ENCODE measurements at places on chromosomes 13 and 19. TPM values are rescaled to one million over a fixed set of nuclear protein-coding genes. Genes with fewer than 3 reads are reported as not detected.

DNA sequence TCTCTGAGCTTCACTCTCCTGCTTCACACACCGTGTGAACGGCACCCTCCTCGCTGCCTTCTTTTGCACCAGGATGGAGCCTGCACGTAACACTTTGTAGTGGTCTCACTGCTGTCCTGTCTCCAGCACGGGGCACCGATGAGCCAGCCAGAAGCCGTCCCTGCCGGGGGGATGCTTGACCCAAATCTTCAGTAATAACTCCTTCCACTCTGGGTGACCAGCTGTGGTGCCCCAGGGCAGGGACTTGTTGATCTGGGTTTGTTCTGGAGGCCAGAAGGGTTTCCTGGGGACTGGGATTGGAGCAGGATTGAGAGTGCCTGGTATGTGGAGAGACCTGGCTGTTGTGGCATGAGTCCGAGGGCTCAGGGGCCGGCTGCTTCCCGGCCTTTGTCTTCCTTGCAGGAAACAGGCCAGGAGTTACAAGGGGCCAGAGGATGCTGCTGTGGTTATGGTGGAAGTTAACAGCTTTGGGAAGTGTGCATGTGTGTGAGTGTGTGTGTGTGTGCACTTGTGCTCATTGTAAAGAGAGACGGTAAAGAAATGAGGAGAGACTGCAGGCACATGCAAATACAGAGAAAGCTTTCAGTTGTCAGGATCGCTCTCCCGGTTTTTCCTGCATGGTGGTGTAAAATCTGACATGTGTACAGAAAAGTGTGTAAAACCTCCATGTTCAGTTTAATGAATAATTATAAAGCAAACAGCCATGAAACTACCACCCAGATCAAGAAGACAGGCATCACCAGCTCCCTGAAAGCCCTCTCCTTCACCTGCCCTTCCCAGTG is 18.9 kb downstream of the PAK4 start:
- peaks cover 54% of the 10 kb centered on the region for H3K4me1 ChIP-seq
- H3K4me3 ChIP-seq, result no peak overlapping the region
- no peak for DNase-seq
- H3K27ac ChIP-seq, result peak overlapping the region; percentile 93

- no peaks in the 10 kb centered on the region for H3K4me1 ChIP-seq
- peaks cover 9% of the 10 kb centered on the region for H3K27me3 ChIP-seq
- H3K4me3 ChIP-seq, result no peak overlapping the region
- H3K27ac ChIP-seq, result no peak overlapping the region
- H3K36me3 ChIP-seq, result no peaks in the 10 kb centered on the region
Observed at GRCh38 chr19:44582581-44583265, 30.6 kb upstream of the IGSF23 start.

- DNase-seq, result no peak
- no peak overlapping the region for H3K4me3 ChIP-seq
- H3K4me1 ChIP-seq, result peaks cover 6% of the 10 kb centered on the region
- H3K36me3 ChIP-seq, result peaks cover 5% of the 10 kb centered on the region
Observed at GRCh38 chr13:54705738-54706137, 1677.1 kb downstream of the OLFM4 start.

- no peaks in the 10 kb centered on the region for H3K27me3 ChIP-seq
- no peaks in the 10 kb centered on the region for H3K4me1 ChIP-seq
- H3K27ac ChIP-seq, result no peak overlapping the region
Observed at GRCh38 chr19:32890326-32890725, 20.8 kb upstream of the SLC7A9 start.

DNA sequence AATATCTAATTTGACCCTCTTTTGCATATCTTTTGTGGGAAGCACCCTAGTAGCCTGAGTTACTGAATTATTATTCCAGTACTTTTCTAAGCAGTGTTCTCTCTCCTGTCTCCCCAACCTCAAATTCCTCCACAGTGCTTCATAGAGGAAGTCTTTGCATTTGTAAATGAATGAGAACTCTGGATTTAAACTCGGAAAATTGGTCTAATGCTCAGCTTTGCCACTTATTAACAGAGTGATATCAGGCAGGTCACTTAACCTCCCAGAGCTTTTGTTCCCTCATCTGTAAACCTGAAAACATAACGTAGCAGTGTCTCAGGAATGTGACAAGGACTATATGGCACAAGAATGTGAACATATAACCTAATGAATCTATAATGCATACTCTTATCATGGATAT is 26.2 kb downstream of the FREM2 start:
- H3K36me3 ChIP-seq, result peaks cover 12% of the 10 kb centered on the region
- no peak overlapping the region for H3K4me3 ChIP-seq
- no peak for DNase-seq
- no peaks in the 10 kb centered on the region for H3K27me3 ChIP-seq
- peak overlapping the region; percentile 43 for H3K27ac ChIP-seq

GRCh38 chr19:46218160-46218559 is 11.4 kb upstream of the IGFL1 start:
- DNase-seq, result peak; percentile 63
- H3K27me3 ChIP-seq, result peaks cover 28% of the 10 kb centered on the region
- H3K27ac ChIP-seq, result no peak overlapping the region
- H3K4me3 ChIP-seq, result no peak overlapping the region
- no peaks in the 10 kb centered on the region for H3K4me1 ChIP-seq

- H3K27ac ChIP-seq, result no peak overlapping the region
- no peak overlapping the region for H3K4me3 ChIP-seq
- DNase-seq, result no peak
- no peaks in the 10 kb centered on the region for H3K4me1 ChIP-seq
- peaks cover 2% of the 10 kb centered on the region for H3K36me3 ChIP-seq
Observed at GRCh38 chr19:56720281-56720680, 48.7 kb upstream of the ZNF835 start.

- no peak for DNase-seq
- H3K27me3 ChIP-seq, result no peaks in the 10 kb centered on the region
- no peak overlapping the region for H3K27ac ChIP-seq
- peaks cover 10% of the 10 kb centered on the region for H3K36me3 ChIP-seq
Observed at GRCh38 chr13:80058626-80059025, 282.3 kb downstream of the SPRY2 start.

- DNase-seq, result no peak
- H3K4me1 ChIP-seq, result no peaks in the 10 kb centered on the region
- H3K27ac ChIP-seq, result no peak overlapping the region
- H3K36me3 ChIP-seq, result peaks cover 33% of the 10 kb centered on the region
- H3K4me3 ChIP-seq, result no peak overlapping the region
Observed at GRCh38 chr19:37790244-37790925, 11.0 kb upstream of the ZNF573 start.

GRCh38 chr13:30580852-30581502 is 36.7 kb upstream of the USPL1 start:
- H3K4me3 ChIP-seq, result no peak overlapping the region
- no peaks in the 10 kb centered on the region for H3K27me3 ChIP-seq

GRCh38 chr13:80171096-80171495 is 169.8 kb downstream of the SPRY2 start:
- H3K4me1 ChIP-seq, result peaks cover 11% of the 10 kb centered on the region
- H3K27ac ChIP-seq, result no peak overlapping the region
- no peaks in the 10 kb centered on the region for H3K36me3 ChIP-seq

DNA sequence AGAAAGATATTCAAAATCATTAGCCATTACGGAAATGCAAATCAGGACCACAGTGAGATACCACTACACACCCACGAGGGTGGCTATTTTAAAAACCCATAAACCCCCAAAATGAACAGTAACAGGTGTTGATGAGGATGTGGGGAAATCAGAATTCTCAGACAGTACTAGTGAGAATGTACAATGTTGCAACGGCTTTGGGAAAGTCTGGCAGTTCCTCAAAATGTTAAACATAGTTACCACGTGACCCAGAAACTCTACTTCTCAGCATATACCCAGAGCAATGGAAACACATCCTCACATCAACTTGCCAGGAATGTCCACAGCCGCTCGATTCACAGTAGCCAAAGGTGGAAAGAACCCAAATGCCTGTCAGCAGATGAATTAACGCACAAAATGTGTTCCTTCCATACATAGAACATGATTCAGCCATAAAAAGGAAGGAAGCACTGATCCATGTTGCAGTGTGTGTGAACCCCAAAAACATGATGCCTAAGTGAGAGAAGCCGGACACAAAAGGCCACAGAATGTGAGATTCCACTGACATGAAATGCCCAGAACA is 7.0 kb downstream of the PLVAP start:
- H3K36me3 ChIP-seq, result no peaks in the 10 kb centered on the region
- DNase-seq, result no peak
- no peak overlapping the region for H3K27ac ChIP-seq
- H3K4me3 ChIP-seq, result no peak overlapping the region
- H3K4me1 ChIP-seq, result no peaks in the 10 kb centered on the region

- no peaks in the 10 kb centered on the region for H3K27me3 ChIP-seq
- H3K4me3 ChIP-seq, result no peak overlapping the region
- no peak overlapping the region for H3K27ac ChIP-seq
- DNase-seq, result no peak
Observed at GRCh38 chr13:35057858-35058257, 115.8 kb downstream of the NBEA start.

GRCh38 chr13:88026241-88026640 is 355.1 kb downstream of the SLITRK5 start:
- H3K27me3 ChIP-seq, result no peaks in the 10 kb centered on the region
- H3K27ac ChIP-seq, result no peak overlapping the region
- DNase-seq, result no peak
- no peaks in the 10 kb centered on the region for H3K36me3 ChIP-seq

DNA sequence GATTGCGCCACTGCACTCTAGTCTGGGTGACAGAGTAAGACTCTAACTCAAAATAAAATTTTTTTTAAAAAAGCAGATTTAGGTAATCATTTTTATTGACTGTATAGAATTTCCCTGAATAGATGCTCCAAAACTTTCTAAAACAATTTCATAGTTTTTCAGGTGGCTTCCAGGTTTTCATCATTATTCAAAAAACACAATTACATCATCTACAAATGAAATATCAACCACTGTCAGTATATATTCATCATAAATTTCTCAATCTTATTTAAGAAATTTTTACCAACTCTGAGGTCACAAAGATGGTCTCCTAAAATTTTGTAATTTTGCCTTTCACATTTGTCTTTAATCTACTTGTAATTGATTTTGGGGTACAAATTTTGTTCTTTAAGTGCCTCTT is 48.1 kb downstream of the ZC3H13 start:
- peaks cover 37% of the 10 kb centered on the region for H3K36me3 ChIP-seq
- H3K27ac ChIP-seq, result no peak overlapping the region
- no peaks in the 10 kb centered on the region for H3K27me3 ChIP-seq
- DNase-seq, result no peak
- no peaks in the 10 kb centered on the region for H3K4me1 ChIP-seq

DNA sequence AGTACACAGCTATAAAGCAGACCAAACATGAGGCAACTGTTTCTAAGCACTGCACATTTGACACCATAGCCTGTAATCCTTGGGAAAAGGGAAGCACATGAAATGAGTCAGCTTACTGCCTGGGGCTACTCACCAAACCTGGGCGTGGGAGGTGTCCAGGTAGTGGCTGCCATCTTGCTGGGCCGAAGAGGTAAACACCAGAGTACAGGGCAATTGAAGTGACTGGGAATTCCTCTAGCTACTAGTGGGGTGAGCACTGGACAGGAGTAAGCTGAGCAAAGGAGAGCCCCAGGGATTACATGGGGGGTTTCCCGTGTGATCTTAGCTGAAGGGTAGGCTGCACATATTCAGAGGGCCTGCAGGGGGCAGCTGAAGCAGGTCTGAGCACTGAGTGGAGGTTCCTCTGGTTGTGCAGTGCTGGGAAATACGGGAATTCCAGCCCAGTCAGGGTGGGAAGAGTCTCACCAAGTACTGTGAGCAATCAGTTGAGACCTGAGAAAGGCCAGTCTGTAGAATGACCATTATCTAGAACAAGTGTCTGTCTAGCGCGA is 140.5 kb downstream of the SLC7A1 start:
- no peak for DNase-seq
- H3K4me3 ChIP-seq, result no peak overlapping the region
- peaks cover 23% of the 10 kb centered on the region for H3K4me1 ChIP-seq

DNA sequence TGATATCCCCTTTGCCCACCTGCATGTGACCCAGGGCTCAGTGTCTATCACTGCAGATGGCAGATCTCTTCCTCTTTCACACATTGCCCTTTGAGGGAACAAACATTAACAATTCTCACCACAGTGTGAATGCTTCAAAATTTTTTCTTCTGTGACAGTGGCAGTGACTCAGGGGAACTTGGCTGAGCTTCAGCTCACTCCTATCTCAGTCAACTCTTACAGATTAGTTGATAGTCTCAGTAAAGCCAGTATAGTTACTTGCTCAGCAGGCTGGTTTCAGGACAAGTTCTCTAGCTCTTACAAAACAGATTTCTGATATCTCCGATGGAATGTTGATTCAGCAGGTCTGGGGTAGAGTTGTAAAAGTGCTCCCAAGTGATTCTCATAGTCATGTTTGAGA is 166.9 kb downstream of the DLEU7 start:
- no peak overlapping the region for H3K4me3 ChIP-seq
- no peaks in the 10 kb centered on the region for H3K4me1 ChIP-seq
- no peaks in the 10 kb centered on the region for H3K27me3 ChIP-seq
- no peak overlapping the region for H3K27ac ChIP-seq
- DNase-seq, result no peak
- H3K36me3 ChIP-seq, result no peaks in the 10 kb centered on the region

DNA sequence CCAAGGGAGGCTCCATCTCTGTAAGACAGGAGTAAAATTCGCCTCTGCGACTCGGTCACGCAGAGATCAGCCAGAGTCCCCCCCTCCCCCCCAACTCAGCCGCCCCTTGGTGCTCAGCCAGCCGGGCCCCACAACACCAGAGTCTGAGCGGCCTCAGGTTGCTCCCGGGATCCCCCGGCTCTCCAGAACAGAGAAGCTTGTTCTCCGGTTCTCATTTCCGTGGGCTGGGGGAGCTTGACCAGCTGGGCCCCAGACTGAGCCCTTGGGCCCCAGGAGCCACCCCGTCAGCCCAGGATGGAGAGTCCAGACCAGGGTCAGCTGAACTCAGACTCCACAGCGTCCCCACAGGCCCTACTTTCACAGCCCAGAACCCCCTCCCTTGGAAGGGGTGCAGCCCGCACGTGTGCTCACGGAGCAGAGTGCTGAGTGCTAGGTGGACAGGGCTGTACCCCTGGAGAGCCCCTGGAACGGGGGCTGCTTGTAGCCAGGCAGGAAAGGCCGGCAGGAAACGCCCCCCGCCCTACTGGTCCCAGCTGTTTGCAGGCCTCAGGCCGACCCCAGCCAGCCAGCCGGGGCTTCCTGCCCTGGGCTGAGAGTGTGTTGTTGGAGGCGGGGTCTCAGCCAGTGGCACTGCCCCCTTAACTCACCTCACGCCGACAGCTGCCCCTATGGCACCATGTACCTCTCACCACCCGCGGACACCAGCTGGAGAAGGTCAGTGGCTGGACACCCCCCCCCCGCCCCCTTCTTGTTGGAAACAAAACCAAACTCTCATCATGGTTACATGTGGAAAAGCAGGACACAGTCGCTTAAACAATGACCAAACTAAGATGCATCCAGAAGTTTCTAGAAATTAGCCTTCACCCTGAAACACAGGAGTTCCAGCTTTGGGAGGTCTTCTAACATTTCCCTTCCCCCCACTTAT is 44.4 kb downstream of the COMP start:
- H3K27ac ChIP-seq, result peak overlapping the region; percentile 82
- no peak for DNase-seq
- peaks cover 9% of the 10 kb centered on the region for H3K36me3 ChIP-seq
- H3K4me3 ChIP-seq, result no peak overlapping the region
- H3K4me1 ChIP-seq, result peaks cover 15% of the 10 kb centered on the region

The CEBPA gene
- total RNA-seq, result 8.5 TPM

The KLK10 gene
- total RNA-seq, result 2.1 TPM

The MAP3K10 gene
- total RNA-seq, result 31.4 TPM

The ZNF132 gene
- total RNA-seq, result 4.2 TPM

The SYNE4 gene
- total RNA-seq, result 17.0 TPM

The F10 gene
- 12.1 TPM for total RNA-seq

The CD70 gene
- total RNA-seq, result not detected

The NLRP7 gene
- total RNA-seq, result not detected

The INAFM1 gene
- total RNA-seq, result 25.1 TPM

The CDADC1 gene
- total RNA-seq, result 11.7 TPM

The CGB1 gene
- total RNA-seq, result not detected

The IGSF23 gene
- not detected for total RNA-seq

Data from mesothelial cell of epicardium (in vitro differentiated cells).